Islet precursor cell (in vitro differentiated cells): ENCODE measurements at places on chromosomes 5 and 9.

DNA sequence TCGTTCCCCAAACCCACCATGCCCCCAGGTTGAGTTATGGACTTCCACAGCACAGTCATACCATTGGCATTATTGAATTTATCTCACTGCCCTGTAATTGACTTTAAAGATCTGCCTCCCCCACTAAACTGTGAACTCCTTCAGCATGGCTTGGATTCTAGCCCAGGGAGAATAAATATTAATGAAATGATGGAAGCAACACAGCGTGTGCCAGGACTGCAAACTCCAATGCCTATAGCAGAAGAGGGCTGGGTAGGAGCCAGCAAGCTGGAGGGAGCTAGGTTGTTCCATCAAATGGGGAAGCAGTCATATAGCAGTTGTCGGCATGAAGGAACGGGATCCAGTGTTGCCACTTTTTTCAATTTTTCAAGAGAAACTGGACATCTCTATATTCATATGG lies 69.0 kb upstream of the MSX2 start:
- no peak for DNase-seq

GRCh38 chr5:134107779-134108178 lies 6.7 kb upstream of the TCF7 start:
- no peak for DNase-seq

- DNase-seq: no peak
These were observed 1.7 kb downstream of the PALM2AKAP2 start for GRCh38 chr9:109781541-109782197.

DNA sequence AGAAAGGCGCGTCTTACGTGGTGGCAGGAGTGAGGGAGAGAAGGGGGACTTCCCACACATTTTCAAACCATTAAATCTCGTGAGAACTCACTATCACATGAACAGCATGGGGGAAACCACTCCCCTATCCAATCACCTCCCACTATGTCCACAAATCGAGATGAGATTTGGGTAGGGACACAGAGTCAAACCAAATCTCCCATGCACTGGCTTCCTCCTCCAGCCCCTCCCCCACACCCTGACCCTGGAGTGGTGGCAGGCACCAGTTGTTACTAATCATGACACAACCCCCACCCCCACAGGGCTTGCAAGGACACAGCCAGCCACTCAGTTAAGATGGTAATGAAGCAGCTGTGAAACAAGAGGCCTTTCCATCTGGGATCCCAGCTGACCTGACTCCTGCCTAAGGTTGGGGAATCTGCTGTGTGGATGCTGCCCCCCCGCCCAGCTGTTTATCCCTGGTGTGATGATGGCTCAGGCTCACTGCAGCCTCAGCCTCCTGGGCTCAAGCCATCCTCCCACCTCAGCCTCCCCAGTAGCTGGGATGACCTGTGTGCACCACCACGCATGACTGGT lies 57.1 kb upstream of the FUBP3 start:
- DNase-seq: peak; percentile 68

DNA sequence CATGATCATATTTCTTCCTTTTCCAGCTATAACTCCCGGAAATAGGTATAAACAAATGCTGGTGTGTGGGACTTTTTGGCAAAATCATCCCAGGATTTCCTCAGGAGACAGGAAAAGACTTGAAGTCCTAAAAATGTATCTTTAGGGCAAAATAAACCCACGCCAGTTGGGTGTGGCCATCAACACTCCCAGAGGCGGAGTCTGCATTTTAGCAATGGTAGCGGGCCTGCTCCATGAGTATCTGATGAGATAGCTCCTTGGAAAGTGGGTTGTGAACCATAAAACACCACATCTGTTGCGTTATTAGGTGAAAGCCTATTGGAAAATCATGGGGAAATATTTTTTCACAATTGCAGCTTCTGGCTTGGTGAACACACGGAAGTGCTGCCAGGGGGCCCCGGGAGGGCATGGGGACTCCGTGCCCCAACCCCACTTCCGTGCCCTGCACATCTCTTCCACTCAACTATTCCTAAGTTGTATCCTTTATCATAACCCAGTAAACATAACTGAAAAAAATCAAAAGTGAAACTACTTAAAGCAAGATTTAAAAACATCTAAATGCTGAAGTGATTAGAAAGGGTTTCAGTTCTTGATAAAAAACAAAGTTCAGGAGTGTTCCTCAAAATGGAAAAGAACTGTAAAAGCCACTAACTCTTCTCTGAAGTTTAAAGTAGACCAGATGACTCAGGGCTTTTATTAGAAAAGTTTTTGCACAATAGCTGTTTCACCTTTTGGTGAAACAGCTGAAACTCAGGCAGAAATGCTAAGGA lies 111.2 kb downstream of the LRRC70 start:
- DNase-seq: no peak

GRCh38 chr5:143174714-143175398 lies 228.6 kb downstream of the NR3C1 start:
- DNase-seq: no peak

DNA sequence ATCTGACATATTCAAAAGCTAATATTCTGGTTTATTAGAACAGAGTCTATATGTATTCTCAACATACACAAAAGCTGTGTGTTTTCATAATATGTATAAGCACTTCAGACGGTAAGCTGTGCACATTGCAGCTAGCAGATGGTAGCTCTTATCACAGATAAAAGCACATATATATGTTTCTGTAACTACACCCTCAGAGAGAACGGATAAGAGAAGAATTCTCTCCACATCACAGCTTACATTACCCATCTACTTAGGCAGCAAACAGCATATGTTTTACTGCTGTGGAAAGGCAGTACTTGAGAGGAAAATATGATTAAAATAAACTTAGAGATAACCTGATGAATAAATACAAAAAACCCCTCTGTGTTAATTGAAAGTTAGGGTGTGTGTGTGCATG lies 450.9 kb upstream of the ZNF608 start:
- DNase-seq: no peak

- peak; percentile 68 for DNase-seq
These were observed 12.7 kb upstream of the SVEP1 start for GRCh38 chr9:110592044-110592830.

GRCh38 chr5:116382032-116382873 lies 192.4 kb downstream of the SEMA6A start:
- DNase-seq: peak; percentile 19

GRCh38 chr9:6910032-6910431 lies 152.3 kb downstream of the KDM4C start:
- DNase-seq: no peak

DNA sequence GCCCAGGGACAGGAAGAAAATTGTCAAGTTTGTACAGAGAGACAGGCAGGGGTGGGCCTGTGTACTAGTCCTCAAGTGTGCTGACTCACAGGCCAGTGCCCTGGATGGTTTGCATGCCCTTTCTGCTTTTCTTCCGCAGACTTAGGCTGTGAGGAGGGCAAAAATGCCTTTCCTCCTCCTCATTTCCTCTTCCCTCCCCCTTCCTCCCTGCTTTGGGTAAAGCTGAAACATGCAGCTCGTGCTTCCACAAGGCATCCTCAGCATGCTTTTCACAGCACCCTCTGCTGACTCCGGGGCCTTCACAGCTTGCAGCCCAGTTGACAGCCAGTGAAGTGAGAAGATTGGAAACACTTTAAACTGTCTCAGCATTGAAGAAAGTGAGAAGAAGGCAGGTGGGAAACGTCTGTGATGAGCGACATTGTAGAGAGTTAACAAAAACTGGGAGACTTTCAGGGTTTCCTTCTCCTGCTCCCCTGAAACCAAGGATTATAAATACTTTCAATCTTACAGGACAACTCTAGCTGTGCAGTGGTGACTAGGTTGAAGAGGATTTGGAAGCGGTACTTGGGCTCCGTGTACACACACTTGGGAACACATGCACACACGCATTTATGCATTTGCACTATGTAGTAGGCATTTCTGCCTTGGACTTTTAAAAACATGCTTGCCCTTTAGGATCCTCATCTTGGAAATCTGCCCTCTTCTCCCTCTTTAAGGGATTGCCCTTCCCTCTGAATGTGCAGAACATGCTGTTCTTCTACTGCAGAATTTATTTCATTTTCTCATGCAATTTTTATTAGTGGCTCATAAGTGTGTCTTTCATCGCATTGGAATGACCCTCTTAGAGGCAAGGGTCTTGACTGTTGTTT lies 138.8 kb downstream of the GRIA1 start:
- DNase-seq: peak; percentile 98

DNA sequence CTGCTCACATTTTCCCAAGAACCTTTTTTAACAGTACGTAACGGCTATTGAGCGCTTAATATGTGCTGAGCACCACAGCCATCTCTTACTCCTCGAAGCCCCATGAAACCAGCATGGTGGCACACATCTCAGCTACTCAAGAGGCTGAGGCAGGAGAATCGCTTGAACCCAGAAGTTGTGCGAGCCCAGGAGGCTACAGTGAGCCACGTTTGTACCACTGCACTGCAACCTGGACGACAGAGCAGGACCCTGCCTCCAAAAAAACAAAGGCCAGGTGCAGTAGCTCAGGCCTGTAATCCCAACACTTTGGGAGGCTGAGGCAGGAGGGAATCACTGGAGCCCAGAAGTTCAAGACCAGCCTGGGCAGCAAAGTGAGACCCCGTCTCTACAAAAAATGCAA lies 28.2 kb downstream of the AQP7 start:
- DNase-seq: no peak

GRCh38 chr5:39073767-39074016 lies 507 bp downstream of the RICTOR start:
- peak; percentile 74 for DNase-seq

DNA sequence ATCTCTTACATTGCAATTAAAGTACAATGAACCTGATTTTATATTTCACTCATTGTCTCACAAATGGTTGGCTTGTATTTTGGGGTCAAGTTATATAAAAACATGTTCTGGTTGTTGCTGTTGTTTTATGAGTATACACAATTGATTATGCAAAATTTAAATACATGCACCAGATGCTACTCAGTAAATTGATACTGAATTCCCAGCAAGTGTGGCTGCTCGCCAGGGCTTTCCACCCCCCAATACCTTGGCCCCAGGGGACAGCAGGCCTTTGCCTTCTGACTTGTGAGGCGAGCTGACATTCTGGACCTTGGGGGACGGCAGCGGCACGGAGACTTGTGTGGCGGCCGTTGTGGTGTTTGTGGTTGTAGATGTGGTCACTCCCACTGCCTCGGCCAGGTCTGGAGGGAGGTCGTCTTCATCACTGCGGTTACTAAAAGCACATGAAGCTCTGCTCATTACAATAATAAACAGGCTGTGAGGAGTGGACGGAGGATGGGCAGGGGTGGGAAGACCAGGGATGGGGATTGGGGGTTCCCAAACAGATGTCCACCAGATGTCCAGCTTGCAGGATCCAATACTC lies 27.0 kb upstream of the FRRS1L start:
- no peak for DNase-seq

DNA sequence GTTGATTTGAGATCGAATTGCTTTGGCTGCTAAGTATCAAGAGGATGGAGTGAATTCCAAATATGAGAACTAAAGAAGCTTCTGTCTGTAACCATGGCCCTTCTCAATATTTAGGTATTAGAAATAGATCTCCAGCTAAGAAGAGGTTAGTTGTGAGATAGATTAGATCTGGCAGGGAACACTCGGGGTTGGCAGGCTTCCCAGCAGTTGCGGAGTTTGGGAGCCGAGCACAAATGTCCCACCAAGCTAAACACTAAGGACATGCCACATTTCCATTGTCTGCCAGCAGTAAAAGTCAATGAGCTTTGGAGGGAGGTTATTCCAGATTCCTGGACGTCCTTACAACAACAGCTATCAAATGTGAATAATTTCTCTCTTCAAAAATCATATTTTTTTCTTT lies 85.8 kb downstream of the TAF11L14 start:
- no peak for DNase-seq
